ENCODE measurements at places on chromosomes 2 and 18.

DNA sequence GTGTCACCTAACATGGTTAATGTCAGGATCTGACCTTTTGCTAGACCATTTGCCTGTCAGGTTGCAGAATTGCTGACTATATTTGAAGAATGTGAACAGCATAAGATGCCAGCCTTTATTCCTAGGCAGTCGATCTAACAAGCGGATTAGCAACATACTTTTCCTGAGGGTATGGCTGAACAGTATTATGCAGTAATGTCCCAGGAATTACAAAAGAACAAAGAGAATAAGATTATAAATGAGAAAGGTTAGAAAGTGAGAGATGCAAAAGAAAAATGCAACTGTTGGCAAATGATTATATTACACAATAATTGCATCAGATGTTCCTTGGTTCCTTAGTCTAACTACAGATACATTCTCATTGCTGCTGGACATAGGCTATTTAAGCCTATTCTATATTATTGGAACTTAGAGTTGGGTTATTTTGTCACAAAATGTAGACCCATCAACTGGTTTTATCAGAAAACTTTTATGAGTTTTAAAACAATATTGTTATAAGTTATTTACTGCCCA is 647.1 kb upstream of the CRIM1 start:
- DNase-seq, result no peak

DNA sequence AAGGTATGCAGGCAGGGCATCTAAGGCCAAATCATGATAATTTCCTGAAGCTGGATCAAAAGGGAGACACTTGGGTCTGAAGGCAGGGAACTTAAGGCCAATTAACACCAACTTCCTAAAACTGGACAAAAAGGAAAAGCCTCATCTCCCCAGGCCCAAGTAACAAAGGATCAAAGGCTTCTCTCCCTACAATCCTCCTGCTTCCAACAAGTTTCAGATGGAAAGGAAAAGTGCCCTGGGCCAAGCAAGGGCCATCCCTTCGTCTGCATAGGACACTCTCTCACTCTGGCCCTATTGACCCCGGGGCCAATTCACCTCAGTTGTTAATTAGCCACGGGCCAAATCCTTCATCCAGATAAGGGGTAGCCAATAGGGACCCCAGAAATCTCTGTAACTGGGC is 1335.8 kb upstream of the CDH2 start:
- DNase-seq, result no peak

DNA sequence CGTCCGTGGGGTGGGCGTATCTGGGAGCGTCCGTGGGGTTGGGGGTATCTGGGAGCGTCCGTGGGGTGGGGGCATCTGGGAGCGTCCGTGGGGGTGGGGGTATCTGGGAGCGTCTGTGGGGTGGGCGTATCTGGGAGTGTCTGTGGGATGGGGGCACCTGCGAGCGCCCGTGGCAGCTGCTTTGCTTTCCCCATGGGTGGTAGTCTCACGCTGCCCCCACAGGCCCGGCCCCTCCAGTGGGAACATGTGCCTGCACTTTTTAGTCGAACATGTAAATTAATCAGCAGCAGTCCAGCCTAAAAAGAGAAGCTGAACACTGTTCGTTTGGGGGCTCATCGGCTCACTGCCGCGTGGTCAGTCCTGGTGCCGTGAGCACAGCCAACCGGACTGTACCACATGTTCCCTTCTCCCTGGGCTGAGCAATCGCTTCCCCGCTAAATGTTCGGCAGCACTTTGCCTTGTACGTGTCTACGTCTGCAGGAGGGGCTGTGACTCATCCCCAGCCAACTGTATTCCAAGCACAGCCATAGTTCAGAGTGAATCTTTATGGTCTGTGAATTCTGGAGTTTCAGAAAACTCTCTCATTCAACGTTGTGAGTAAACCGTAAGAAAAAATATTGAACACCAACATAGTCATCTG is 271.5 kb downstream of the AGAP1 start:
- DNase-seq, result no peak

- no peak for DNase-seq
Measured at GRCh38 chr2:220981926-220982325, 590.2 kb downstream of the EPHA4 start.

GRCh38 chr18:44741085-44741484 is 60.4 kb downstream of the SETBP1 start:
- no peak for DNase-seq

DNA sequence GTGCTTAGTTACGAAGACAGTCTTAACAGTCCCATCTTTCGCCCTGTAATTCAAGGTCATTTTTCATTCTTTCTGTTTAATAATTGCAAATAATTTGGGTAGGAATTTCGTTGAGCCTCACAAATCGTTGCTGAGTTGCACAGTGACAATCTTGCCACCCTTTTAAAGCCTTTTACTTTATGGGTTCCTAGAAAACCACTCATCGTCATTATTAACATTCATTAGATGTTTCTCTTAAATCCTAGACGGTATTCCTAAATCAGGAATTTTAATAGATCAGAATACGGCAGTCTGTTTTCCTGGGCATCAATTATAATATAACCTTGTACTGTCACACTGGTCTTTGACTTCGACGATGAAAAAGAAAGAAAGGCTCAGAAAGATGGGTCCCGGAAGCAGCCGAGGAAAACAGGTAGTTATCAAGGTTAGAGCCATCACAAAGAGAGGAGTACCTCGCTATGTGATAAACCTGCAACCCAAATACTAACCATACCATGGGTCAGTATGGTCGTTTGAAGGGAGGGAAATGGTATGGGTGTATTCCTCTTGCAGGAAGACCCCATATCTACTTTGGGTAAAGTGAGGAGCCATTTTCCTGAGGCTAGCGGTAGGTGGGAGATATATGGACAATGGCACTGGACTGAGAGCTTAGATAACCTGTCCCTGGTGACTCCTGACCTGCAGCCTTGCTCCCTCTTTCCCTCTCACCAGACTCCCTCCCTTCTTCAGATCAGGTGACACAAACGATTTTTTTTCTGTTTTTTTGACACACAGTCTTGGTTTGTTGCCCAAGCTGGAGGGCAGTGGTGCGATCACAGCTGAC is 981 bp upstream of the SF3B1 start:
- no peak for DNase-seq

DNA sequence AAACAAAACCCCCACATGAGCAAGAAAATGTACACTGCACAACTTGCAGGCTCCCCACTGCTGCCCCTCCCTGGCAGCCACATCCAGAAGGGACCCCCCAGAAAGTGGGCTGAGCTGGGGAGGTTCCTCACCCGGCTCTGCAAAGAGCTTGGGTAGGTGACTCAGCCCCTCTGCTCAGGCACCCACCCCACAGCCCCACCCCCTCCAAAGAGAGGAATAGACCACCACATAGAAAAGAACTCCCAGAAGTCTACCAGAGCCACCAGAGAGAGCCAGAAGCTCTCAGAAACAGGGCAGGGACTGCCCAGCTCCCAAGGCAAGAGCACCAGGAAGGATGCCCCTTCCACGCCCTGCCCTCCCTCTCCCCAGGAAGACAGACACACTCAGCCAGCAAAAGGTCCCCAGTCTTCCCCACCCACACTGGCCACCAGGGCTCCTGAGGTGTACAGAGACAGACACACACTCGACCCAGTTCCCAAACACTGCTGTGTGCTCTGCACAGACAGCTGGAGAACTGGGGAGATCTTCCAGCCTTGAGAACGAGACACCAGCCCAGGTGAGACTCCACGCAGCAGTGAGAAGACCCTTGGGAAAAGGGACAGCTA is 28.2 kb downstream of the BIN1 start:
- DNase-seq, result no peak

DNA sequence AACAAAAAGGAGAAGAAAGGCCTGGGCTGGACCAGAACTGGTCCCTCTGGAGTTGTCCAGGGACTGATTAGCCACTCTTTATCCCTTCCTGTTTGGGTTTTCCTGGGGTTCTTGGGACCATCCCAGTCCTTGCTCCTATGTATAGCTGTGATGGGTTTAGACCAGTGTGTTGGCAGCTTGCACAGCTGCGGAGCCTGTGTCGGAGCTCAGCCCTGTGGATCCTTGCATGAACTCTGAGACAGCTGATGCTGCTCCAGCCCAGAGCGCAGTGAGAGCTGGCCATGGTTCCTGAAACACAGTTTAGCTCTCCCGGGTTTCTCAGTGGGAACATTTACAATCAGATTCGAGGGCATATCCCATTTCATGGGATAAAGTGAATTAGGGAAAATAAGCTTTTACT is 16.9 kb downstream of the IMPA2 start:
- DNase-seq, result no peak

DNA sequence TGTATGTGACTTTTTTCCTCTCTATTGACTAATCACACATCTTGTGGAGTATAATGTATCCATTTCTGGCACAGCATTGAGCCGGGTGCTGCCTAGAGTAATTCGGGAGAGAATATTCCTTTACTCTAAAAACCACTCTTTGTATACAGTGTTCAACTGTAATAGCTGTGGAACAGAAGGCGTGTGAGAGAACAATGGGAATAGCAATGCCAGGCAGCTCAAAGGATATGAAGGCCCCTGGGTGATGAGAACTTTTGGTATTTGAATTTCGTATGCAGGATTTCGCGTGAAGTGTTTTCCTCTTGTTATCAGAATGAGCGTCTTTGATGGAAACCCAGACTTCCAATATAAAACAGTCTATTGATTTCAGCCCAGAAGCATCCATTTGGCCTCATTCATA is 84.6 kb upstream of the MAP3K20 start:
- no peak for DNase-seq

DNA sequence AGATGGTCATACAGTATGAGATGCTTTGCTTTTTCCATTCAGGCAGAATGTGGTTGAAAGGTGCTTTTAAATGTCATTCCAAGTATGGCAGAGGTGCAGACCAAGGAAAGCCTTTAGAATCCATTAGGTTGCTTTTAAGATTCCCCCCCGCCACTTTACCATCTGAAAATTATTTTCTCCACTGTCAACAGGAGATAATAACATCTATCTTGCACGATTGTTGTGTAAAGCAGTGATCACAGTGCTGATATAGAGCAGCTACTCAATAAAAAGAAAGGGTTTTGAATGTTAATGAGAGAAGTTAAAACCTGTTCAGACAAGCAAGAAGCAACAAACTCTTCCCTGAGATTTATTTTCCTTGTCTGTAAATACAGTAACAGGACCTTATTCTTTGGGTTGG is 372.5 kb upstream of the GCFC2 start:
- no peak for DNase-seq

- no peak for DNase-seq
Measured at GRCh38 chr2:85716346-85716914, 22.3 kb downstream of the GNLY start.

DNA sequence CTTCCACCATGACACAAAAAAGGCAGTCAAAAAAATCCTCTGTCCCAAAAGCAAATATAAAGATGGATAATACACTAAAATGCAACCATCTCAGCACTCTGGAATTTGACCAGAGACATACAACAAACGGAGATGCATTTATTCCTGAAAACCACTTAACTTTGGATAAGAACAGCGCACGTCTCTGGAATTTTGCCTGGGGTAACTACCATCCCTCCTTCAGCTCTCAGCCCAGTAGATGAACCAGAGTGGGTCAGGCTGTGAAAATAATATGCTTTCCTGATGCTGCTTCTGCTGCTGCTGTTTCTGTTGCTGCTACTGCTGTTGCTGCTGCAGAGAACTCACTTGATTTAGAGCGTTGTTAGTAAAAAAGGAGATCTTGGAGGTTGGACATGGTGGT is 133.8 kb upstream of the ACVR2A start:
- DNase-seq, result no peak

- DNase-seq, result no peak
Measured at GRCh38 chr2:89837962-89838625, 1146.6 kb downstream of the RPIA start.

- no peak for DNase-seq
Measured at GRCh38 chr2:144004742-144005141, 515.2 kb downstream of the ZEB2 start.

DNA sequence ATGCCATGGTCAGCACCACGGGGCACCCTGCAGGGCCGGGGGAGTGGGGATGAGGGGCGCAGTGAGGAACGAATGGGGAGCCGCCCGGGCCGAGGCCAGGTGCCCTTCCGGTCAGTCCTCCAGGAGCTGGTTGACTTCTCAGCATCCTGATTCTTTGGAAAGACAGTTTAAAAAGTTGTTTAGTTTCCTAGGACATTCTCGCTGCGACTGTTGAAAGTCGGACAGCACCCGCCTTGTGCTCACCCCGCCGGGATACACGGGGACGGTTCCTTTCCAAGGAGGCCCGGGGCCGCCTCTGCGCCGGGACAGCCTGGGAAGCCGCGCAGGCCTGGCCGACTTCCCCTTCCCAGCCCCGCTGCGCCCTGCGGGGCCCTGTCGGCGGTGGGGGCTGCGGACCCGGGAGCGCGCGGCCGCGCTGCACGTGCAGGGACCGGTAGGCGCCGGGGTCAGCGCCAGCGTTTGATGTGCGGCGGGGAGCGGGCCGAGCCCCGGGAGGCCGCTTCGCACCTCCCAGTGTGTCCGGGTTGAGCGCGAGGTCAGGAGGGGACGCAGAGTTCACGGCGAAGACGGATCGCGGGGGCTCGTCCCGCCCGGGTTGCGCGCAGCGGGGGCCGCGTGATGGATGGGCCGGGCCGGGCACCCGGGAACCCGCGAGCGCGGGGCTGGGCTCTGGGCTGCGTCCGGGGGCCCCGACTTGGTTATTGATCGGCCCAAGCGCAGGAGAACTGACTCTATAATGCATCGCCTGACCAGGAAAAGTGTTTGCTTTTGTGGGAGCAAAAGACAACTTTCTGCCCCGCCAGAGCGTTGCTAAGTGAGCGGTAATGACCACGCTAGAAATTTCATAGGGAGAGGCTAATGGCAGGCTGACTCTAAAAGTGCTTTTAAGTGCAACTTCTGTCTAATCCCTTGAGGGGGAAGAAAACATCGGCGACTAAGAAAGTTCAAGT is 28.0 kb upstream of the SMIM21 start:
- no peak for DNase-seq

DNA sequence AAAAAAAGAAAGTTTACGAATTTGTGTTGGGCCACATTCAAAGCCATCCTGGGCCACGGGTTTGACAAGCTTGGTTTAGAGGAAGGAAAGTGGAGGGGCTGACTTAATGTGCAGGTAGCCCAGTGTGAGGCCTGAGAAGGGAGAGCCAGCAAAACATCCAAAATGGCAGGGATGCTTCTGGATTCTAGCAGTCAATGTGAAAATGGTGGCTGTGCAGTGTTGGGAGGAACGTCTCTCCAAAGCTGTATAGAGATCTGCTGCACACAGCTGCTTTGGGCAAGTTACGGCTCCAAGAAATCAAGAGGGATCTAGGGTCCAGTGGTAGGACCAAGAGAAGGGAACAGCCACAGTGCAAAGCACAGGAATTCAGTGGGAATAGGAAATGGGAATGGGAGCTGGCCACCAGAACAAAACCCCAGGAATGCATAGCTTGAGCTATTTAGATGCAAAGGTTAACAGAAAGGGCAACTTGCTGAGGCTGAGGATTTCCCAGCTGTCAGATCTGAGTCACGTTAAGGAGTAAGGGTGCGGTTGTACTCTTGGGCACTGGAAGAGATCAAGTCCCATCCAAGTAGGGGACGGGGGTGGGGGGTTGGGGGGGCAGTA is 70.6 kb downstream of the B3GNT2 start:
- DNase-seq, result no peak

GRCh38 chr2:216930716-216931115 is 70.9 kb upstream of the TNP1 start:
- no peak for DNase-seq
